Keratinocyte (primary cell): ENCODE measurements at places on chromosomes 1 and 21.

DNA sequence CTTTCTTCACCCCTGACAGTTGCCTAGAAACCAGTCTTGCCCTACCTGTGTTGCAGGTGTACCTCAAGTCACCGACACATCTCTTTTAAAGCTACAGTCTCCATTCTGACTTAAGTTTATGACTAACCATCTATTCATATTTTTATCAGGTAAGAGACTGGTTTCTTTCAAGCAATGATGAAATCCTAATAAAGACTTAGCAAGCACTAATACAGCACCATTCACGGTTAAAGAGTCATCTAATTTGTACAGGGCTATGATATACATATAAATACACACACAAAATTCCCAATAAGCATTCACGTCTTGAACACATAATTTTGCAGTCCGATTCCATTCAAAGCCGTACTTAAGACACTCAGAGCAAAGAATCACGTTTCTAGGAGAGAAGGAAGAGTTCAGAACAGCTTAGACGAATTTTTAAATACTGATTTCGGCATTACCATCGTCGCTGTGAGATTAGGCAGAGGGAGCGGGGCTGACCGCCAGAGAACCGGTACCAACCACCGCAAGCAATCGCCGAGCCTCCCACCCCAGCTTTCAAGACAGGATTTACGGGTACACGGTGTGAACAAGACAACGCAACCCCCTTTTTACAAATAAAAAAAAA is 943 bp downstream of the ERRFI1 start:
- no peak for DNase-seq

- DNase-seq, result no peak
These were observed 124.9 kb upstream of the IFFO2 start for GRCh38 chr1:19081218-19081893.

DNA sequence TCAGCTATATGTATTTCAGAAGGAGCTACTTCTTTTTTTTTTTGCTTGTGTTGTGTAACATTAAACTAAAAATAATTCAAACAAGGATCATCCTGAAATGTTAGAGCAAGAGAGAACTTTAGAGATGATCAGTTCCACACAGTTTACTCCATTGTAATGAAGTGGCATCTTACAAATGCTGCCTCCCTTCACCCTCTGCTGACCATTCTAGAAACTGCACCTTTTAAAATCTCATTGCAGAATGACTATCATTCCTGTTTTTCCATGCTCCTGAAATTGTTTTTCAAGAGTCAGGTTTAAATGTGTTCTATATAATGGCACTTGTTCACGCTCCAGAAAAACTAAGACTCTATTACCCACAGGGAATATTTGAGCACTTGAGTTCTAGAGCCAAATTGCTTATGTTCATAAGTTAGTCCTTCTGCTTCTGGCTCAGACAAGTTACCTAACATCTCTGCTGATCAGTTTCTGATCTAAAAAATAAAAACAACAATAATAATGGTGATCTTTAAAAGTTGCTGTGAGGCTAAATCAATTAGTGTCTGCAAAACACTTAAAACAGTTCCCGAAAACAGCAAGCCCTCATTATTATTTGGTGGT is 21.5 kb upstream of the SLC44A5 start:
- no peak for DNase-seq

- no peak for DNase-seq
These were observed 2.5 kb upstream of the DHRS3 start for GRCh38 chr1:12620488-12620865.
